ENCODE measurements at places on chromosomes 5 and 9.

DNA sequence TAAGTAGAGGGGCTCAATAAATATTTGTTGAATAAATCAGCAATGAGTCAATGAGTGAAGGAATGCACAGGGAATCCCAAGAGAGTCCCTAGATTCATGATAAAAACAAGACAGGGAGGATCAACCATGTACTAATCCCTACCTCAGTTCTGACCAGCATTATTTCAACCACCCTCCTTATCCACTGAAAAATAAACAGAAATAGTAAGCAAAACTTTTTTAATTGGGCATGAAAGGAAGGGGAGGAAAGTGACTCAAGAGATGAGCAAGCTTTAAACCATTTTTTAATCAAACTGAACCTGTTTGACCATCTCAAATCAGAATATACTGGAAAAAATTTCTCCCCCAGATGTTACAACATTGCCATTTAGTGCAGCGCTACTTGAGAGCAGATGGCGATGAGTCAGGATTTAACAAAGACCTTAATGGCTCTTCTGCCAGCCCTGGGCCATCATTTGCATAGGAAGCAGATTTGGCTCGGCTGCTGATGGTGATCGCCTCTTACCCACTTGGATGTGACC lies 194.8 kb upstream of the SLC30A5 start:
- DNase-seq: peak; percentile 87

DNA sequence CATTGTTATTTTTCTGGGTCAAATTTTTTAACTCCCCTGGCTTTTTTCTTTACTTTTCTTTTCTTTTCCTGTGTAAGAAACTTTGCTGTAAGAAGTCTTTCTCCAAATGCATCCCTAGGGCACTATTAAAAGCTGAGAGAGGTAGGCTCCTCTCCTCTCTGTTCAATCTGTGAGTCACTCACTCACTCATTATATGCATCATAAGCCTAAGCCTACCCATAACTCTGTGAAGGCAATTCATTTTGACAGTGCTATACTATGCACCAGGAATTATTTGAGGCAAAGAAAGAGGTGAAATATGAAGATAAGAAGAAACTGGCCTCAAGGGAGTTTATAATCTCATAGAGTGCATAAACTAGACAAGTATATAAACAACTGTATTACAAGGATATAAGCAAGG lies 67.9 kb upstream of the PRR16 start:
- no peak for DNase-seq

- DNase-seq: no peak
Measured at GRCh38 chr5:10387690-10388089, 34.2 kb downstream of the MARCHF6 start.

- DNase-seq: no peak
Measured at GRCh38 chr9:124137009-124137943, 120.5 kb upstream of the NEK6 start.

DNA sequence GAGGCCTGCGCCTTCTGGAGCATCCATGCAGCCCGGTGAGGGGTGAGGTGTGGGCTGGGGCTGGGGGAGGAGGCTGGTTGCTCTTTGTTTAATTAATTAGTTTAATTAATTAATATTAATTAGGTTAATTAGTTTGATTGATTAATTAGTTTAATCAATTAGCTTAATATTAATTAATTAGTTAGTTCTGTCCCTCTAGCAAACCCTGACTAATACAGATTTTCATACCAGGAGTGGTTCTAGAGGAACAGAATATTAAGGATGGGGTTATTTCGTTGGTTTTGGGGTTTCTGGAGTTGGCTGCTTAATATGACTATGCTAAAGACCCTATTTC lies 14.1 kb upstream of the BARX1 start:
- DNase-seq: no peak

DNA sequence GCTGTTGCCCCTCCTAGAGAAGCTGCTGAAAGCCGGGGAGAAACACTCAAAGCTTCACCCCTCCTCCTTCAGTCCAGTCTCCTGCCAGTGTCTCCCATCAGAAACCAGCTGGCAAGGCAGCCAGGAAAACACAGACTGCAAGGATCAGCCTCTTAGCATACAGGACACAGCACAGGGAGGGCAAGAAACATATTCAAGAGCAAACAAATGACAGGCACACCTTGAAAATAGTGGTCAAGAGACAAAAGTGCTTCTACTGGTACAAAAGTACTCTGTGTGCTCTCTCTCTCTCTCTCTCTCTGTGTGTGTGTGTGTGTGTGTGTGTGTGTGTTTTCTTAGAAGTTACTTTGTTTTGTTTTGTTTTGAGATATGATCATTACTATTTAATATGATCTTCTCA lies 227.2 kb downstream of the RAB3C start:
- DNase-seq: no peak

DNA sequence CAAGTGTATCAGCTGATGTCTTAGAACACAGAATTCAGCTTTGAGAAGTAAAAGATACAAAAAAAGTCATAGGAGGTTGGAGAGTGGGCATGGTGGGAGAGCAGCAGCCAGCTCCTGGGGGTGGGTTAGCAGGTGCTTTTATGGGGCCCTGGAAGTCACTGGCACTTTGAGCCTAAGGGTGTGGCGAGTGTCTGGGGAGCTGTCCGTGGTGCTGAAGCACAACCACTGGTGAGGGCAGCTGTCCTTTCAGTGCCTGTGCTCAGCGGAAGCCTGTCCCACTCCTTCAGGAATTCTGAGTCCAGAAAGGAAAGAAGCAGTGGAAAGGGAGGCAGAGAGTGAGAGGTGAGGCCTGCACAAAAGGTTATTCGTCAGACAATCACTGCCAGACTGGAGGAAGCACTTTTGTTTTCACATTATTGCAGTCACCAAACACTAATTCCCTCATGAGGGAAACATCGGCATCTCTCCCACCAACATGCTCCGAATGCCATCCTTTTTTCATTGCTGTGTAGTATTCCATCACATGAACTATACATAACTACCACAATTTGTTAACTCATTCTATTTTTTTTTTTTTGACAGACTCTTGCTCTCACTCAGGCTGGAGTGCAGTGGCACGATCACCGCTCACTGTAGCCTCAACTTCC lies 59.4 kb upstream of the RAPGEF1 start:
- no peak for DNase-seq

- DNase-seq: no peak
Measured at GRCh38 chr5:60632153-60632552, 67.8 kb downstream of the DEPDC1B start.

DNA sequence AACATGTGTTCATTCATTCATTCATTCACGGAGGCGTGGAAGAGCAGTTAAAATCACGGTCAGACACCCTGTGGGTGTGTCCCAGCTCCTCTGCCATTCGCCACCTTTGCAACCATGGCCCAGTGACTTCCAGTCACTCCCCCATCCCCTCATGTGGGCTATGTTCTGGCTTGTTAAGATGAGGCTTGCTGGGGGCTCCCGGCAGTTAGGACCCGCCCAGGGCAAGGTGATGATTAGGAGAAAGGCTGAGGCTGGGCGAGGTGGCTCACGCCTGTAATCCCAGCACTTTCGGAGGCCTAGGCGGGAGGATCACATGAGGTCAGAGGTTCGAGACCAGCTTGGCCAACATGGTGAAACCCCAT lies 24.9 kb upstream of the PTGES start:
- no peak for DNase-seq

DNA sequence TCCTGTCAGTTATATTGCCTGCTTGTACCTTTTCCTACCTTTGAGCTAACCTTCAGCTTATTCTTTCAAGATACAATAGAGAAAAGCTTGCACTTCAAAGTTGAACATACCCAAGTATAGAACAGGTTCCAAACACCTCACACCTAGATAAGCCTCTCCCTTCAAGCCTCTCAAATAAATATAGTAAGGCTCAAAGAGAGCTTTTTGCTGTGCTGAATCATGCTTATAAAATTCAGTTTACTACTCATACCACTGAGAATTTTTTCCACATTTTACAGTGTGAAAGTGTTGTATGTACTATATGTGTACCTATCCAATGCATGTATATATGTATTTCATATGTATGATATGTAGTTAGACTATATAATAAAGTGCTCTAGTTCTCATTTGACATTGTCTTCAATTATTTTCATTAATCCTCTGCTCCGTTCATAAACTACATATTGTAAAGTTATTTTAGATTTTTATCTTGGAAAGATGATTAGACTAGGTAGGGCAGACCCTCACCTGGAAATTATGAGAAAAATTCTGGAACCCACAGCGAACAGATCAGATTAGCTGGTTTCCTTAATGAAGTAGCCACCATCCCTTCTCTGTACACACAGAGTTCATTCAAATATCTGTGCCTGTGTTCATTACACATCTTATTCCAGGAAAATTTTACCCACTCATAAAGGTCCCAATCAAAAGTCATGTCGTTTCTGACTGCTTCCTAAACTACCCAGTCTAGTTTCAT lies 149.2 kb upstream of the RGMB start:
- no peak for DNase-seq

DNA sequence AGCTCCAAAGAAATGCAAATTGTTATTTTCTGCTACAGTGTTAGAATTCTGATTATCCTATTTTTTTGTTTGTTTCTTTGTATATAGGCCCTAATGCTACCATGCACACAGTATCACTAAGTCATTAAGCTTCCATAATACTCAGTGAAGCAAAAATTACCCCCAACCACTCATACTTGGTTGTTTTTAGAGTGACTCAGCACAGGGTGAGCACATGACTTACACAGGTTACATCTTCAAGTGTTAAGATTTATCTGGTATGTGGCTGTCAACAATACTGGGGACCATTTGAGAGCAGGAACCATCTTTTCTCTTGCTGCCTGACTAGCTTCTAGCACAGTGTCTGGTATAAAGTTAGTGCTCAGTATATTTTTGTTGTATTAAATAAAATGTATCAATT lies 255.8 kb upstream of the SLC24A2 start:
- DNase-seq: no peak

GRCh38 chr5:64615895-64616294 lies 74.4 kb upstream of the SHISAL2B start:
- DNase-seq: no peak

GRCh38 chr5:108911055-108911454 lies 163.4 kb downstream of the FER start:
- no peak for DNase-seq

DNA sequence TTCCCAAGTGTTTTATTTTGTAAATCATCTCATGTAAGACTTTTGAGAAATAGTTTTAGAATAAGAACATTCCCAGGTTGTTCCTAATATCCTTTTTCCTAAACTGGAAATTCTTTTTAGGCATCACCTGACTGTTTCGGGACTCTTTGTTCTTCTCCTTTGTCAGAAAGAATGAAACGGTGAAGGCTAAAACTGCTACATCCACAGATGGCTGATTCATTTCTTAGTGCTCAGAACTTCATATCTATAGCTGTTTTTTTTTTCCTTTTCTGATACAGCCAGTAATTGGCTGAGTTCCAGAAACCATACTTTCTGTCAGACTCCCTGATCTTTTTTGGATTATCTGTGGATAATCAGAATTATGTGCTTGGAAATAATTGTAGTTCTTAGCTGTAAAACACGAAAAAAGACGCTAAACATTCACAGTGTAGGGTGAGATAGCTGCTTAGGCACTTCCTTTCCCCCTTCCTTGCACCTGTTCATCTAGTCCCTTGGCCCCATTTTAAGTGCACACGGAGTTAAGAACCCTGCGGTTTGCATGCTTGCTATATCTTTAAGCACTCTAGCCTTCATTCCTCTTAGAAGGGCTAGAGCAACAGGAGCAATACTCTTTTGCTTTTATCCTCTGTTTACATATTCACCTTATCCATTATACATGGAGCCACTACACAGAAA lies 283.9 kb downstream of the PJA2 start:
- DNase-seq: no peak
